Esophagus muscularis mucosa (tissue), 4 donors: ENCODE measurements at places on chromosomes 1 and 21. TPM values are rescaled to one million over a fixed set of nuclear protein-coding genes. Genes with fewer than 3 reads are reported as not detected.

GRCh38 chr1:119004781-119005180 lies 16.6 kb upstream of the TBX15 start:
- H3K27ac ChIP-seq: no peak overlapping the region
- no peaks in the 10 kb centered on the region for H3K36me3 ChIP-seq
- peaks cover 36% of the 10 kb centered on the region for H3K4me1 ChIP-seq
- H3K27me3 ChIP-seq: no peaks in the 10 kb centered on the region
- H3K4me3 ChIP-seq: no peak overlapping the region

Gene HMGCS2
- not detected for total RNA-seq

GRCh38 chr1:31570228-31570627 lies 6.1 kb upstream of the TINAGL1 start:
- H3K4me3 ChIP-seq: no peak overlapping the region
- no peaks in the 10 kb centered on the region for H3K27me3 ChIP-seq
- H3K4me1 ChIP-seq: peaks cover 35% of the 10 kb centered on the region
- H3K27ac ChIP-seq: no peak overlapping the region
- H3K36me3 ChIP-seq: no peaks in the 10 kb centered on the region

Gene SPRR2G
- total RNA-seq: not detected

- peaks cover 25% of the 10 kb centered on the region for H3K27me3 ChIP-seq
- no peaks in the 10 kb centered on the region for H3K36me3 ChIP-seq
- H3K4me3 ChIP-seq: no peak overlapping the region
- DNase-seq: no peak
These were observed 2.6 kb upstream of the PADI2 start for GRCh38 chr1:17121881-17122280.

Gene CAMK1G
- total RNA-seq: 0.13 TPM

Gene PIK3CD
- total RNA-seq: 12.3 TPM
